Ecto neural progenitor cell (in vitro differentiated cells): ENCODE measurements at places on chromosomes 6 and 20.
A peak's percentile ranks its signal among the peaks of the same experiment; 100 is the strongest.

DNA sequence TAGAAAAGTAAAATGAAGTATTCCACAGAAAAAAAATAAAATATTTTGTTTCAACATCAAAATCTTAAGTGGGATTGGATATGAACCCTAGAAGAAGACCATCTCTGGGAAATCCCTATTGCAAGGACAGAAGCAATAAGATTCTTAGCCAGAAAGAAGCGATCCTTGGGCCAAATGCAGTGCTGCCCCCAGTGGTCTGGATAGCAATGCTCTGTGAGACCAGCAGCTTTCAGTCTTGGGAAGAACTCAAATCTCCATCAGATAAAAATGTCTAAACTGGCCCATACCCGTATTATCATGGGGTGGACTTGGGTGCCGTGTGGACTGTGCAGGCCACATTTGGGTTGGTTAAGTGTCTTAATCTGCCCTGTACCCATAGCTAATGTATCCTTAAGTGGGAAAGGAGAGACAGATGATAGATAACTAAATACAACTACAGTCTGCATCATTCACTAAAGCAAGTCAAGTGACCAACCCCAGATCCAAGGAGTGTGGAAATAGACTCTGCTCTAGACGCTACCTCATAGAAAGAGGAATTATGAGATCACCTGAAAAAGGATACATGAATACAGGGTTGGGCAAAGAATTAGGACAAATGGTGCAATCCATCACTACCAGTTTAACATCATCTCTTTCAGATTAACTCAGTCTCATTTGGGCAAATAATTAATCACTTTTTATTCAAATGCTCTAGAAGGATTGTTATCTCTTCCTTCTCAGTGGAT lies 38.9 kb upstream of the SNAP25 start:
- no peak for DNase-seq

DNA sequence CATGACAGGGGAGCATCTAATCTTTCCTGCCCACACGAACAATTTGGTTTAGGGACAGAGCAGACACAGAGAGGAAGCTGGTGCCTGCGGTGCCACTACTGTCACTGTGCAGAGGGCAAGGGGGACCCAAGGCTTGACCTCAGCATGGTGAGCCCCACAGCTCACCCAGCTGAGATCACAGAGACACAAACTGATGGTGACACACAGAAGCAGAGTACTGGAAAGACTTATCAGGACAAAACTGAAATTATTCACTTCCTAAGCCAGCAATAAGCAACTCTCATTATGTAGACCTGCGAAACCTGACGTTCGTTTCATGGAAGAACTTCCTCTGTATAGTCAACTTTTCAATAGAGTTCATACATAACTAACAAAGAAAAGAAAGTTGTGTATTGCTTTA lies 86.1 kb downstream of the HUS1B start:
- no peak for DNase-seq

- DNase-seq = no peak
Measured at GRCh38 chr6:4382362-4382853, 247.0 kb upstream of the ECI2 start.

DNA sequence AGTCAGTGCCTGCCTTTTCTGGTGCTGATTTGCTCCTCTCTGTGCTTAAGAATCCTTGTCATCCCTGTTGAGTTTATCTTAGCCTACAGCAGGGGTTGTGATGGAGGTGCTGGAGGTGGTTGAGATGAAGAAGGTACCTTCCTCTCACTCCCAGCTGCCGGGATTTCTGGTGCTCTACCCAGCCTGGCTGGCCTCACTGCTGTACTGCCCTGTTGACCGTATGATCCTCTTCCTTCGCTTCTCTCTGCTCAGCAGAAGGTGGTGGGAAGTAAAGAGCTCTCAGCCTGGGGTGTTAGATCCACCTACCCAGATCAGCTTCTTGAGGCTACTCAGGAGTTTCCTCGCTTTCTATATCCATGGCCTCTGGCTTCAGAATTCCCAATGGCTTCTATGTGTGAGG lies 101.0 kb upstream of the NXT1 start:
- no peak for DNase-seq

GRCh38 chr20:20856306-20856705 lies 143.9 kb upstream of the RALGAPA2 start:
- no peak for DNase-seq

DNA sequence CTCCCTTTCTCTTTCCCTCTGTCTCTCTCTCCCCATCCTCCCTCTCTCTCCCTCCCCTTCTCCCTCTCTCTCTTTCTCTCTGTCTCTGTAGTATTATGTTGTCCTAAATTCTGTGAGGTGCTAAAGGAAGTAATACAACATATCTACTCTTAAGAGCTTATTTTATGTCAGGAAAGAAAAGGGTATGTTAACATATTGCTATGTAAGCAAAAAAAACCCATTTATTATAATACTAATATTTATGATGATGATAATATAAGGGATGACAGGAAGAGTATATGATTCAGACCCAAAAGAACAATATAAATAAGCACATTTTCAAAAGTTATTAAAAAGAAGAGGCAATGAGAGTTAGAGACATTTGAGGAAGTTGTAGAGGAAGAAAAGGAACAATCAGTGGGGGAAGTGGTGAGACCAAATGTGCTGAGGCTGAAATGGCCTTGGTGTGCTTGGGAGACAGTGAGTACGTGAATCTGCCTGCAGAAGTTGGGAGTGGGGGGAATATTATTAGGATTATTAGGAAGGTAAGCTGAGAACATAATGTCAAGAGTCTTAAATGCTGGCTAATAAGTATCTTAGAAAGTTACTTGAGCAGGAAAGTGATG lies 303.6 kb upstream of the FERMT1 start:
- DNase-seq = no peak

DNA sequence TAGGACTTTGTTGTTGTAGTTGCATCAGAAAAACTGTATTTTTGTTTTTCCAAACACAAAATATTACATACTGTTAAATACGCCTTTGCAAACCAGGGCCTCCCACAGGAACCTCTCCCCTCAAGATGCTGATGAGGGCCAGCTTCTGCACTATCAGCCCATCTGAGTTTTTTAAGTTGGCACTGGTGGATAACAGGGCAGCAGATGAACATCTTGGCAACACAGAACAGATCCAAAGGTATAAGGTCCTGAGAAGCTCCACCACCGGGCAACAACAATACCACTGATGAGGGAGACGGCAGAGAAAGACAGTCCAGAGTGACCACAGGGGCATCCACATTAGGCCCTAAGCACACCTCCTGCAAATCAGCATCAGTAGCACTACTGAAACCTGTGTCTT lies 177.7 kb downstream of the DLL1 start:
- peak; percentile 11 for DNase-seq

GRCh38 chr6:25061289-25061936 lies 125.7 kb upstream of the RIPOR2 start:
- DNase-seq = no peak

DNA sequence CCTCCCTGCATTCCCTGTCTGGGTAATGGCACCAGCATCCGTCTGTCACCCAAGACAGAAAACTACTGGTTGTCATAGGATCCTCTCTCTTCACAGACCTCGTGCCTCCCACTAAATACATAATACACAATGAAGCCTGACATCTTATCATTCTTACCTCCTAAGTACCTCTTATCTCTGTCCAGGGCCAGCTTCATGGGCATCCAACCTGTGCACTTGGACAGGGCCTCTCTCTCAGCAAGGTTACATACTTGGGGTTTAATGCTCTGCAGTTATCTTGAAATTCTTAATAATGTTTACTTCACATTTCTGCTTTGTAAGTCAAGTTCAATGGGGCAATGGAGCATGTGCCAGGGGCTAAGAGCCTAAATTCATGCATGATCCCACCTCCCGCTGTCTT lies 30.8 kb upstream of the KLHL31 start:
- DNase-seq = no peak

GRCh38 chr20:14712302-14712739 lies 374.9 kb upstream of the FLRT3 start:
- no peak for DNase-seq

GRCh38 chr6:46581459-46582177 lies 71.0 kb downstream of the CYP39A1 start:
- DNase-seq = no peak

DNA sequence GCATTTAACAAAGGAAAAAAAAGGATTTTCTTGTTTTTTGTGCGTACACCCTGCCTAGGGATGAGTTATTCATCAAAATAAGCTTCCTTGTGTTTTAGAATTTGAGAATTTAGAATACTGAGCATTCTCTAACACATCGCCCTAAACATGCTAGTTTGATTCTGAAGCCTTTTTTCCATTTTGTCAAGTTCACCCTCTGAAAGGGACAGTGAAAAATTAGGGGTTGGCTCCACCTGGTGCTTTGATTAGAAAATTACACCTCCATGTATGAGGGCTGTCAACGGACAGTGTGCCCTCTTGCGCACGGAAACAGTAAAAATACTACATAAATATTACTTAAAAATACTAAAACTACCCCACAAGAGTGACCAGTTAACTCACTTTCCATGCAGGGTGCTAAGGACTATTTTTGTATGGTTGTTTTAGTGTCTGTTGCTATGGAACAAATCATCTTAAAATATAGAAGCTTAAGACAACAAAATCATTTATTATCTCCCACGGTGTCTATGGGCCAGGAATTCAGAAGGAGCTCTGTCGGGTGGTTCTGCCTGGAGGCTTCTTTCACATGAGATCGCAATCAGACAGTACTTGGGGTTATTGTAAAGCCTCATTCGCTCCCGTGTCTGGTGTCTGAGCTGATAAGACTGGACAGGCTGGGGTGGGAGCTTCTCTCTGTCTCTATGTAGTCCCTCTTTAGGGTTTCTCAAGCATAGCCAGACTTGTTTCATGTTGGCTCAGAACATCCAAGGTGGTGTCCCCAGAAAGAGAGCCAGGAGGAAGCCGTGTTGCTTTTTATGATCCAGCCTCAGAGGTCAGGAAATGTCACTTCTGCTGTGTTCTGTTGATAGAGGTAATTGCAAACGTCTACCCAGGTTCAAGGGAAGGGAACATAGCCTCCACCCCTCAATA lies 41.1 kb upstream of the TMEM170B start:
- DNase-seq = peak; percentile 68

DNA sequence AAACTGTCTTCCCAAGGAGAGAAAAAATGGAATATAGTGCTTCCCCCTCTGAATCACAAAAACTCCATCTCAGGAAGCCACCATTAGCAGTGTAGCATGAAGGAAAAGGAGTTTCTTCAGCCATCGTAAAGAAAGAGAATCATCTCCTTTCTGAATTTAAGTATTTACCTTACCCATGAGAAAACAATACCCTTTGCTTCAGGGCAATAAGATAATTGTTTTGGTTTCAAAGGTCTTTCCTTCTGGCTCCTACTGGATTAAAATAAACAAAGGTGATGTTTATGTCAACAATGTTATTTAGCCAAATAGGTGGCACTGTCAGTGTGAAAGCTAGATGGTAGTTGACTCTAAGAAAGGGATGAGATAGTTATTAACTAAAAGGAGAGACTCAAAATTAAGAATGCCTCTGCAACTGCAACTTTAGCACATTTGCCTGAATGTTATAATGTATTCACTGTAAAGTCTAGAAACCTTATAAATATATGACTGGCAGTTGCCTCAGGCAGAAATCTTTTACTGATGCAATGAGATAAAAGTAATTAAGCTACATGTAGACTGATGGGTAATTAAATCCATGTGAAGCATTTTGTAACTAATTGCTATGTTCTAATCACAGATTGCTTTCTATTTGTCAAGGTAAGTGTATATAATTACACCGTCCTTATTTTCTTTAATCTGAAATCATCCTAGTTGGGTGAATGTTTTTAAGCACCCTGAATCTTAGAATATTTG lies 399.0 kb downstream of the CDKAL1 start:
- DNase-seq = no peak
